GM04503 (cell line): ENCODE measurements at places on chromosomes 1 and 21.

GRCh38 chr1:182181167-182181572, 119.7 kb upstream of the ZNF648 start:
- no peak for DNase-seq

GRCh38 chr1:11316701-11317100, 43.7 kb downstream of the UBIAD1 start:
- DNase-seq = no peak

DNA sequence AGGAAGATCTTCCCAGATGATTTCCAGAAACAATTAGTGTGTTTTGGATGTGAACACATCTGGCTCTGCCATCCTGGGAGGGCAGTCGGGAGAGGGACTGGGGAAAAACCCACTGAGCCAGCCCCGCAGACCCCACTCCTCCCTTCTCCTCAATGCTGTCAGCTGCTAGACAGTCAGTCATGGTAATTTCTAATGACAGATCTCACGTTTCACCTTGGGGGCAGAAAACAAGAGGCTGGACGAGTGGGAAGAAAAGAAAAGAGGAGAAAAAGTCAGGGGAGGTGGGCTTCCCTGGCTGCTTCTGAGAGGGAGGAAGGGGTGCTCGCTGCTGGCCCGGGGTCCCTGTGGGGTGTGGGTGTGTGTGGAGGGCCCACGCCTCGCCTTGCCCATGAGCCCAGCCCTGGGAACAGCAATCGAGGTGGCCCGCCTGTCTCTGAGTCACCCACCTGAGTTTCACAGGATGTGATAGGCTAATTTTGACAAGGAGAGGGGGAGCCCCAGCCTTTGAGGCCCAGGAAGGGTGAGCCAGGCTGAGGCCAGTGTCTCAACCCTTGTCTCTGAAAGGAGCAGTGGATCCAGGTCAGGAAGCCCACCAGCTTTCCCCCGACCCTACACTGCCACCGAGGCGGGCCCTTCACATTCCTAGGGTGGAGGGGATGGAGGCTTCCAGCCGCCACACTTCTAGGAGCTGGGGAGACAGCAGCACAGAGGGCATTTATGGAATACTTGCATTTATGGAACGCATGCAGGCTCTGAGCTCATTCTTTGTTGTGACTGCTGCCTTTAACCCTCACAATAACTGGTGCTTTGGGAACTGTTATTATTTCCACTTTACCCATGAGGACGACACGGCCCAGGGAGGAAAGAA, 49.1 kb upstream of the IFNLR1 start:
- peak; percentile 25 for DNase-seq

DNA sequence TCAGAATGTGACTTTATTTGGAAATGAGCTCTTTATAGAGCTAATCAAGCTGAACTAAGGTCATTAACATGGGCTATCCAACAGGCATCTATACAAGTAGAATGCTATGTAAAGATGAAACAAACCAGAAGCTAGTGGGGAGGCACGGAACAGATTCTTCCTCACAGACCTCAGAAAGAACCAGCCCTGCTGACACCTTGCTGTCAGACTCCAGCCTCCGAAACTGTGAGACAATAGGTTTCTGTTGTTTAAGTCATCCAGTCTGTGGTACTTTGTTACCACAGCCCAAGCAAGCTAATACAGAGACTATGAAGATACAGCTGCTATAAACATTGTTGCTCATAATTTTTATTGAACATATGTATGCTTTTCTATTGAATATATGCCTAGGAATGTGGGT, 406.3 kb upstream of the CHRM3 start:
- DNase-seq = no peak

DNA sequence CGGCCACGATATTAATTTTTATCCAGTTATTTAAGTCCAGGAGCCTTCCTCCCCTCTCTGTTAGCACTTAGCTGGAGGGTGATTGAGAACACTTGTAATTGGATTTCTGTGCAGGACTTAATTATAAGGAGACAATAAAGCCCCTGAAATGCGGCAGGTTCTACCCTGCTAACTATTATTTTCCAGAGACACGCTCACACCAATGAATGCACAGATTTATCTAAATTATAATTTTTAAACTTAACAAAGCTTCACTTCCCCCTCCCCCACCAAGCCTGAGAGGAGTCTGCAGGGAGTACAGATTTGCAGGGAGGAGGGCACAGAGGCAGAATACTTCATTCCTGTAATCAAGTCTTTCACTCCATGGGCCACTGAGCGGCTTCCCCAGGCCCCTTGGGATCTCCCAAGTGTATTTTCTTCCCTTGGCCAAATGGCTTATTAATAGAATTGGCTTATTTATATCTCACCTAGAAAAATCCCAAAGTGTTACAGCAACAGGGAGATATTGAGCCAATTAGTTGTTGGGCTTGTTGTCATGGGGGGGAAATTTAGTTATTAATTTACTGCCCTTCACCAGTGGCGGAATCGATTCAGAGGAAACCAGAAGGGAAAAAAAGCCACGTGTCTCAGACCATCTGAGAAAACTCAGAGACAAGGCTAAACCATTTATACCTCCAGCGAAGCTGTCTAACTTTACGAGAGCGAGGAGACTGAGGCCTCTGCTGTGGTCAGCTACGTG, 99.0 kb upstream of the CD34 start:
- DNase-seq = no peak

DNA sequence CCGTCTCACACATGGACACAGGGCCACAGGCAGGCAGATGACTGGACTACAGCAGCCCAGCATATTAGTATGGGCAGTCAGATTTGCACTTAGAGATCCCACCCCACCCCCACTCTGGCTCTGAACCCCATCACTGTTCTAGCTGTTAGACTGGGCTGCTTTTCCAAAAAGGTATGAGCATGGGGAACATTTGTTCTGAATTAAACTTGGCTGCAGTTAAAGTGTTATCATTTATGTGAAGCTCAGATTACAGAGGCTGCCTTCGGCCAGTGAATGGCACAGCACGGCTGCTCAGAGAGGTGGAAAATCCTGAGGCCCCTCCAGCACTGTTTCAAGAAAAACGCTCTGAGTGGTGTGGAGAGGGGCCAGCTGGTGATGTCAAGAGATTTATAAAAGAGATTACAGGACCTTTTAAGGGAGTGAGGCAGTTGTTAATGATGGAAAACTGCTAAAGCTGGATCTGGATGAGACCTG, 6.9 kb upstream of the NOS1AP start:
- no peak for DNase-seq

DNA sequence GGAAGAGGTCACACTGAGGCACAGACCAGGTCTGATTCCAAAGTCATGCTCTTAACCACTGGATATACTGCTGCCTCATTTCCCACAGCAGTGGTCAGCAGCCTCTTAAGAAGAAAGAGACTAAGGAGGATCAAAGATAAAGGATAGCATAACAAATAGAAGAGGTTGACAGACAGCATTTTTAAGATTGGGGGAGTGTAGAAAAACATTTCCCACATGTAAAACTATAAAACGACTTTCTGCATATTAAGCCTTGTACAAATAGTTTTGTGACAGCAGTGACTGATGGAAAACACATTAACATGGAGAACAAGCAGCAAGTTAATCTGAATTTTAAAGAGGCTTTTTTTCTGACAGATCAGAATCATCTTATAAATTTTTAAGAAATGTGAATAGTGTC, 92.0 kb downstream of the SELENOF start:
- DNase-seq = no peak
